RWPE2 (cell line): ENCODE measurements at places on chromosomes 2 and 18.

DNA sequence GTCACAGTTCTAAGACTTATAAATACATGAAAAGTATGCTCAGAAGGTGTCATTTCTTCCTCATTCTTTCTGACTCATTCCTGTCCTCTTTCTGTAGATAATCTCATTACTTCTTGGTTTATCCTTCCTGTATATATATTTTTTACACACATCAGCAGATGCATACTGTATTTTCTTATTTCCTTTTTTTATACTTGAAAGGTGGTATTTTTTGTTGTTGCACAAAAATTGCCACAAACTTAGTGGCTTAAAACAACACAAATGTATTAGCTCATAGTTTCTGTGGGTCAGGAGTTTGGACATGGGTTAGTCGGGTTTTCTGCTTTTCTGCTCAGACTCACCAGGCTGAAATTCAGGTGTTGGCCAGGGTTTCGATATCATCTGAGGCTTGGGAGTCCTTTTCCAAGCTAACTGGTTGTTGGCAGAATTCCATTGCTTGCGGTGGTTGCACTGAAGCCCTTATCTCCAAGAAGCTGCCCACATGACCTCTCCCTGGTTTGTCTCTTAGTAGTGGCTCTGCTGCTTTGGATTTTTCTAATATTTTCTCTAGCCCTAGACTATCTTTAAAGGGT is 162.6 kb downstream of the FMNL2 start:
- DNase-seq: no peak
- H3K36me3 ChIP-seq: no peaks in the 10 kb centered on the region
- H3K27me3 ChIP-seq: no peaks in the 10 kb centered on the region
- H3K4me1 ChIP-seq: peaks cover 18% of the 10 kb centered on the region
- no peak overlapping the region for H3K4me3 ChIP-seq
- H3K27ac ChIP-seq: peak overlapping the region; percentile 26

- no peaks in the 10 kb centered on the region for H3K36me3 ChIP-seq
- H3K27ac ChIP-seq: no peak overlapping the region
- H3K27me3 ChIP-seq: no peaks in the 10 kb centered on the region
- no peaks in the 10 kb centered on the region for H3K4me1 ChIP-seq
- H3K4me3 ChIP-seq: no peak overlapping the region
- DNase-seq: no peak
Measured at GRCh38 chr2:85064927-85065577, 68.1 kb upstream of the TCF7L1 start.

DNA sequence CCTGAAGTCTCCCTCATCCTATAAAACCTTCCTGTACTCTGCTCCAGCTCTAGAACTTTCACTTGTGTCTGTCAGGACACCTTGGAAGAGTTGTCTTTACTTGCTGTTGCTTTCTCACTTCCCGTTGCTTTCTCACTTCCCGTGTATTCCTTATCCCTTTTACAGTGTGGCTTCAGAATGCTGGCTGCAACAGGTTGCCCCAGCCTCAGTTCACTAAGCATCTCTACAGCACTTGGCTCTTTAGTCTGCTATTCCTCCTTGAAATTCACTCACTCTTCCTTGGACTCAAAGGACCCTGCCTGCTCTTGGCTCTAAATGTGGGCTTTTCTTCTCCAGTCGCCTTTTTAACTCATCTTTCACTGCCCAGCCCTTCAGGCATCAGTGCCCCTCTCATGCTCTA is 162.5 kb upstream of the ALPP start:
- H3K27ac ChIP-seq: no peak overlapping the region
- H3K4me3 ChIP-seq: no peak overlapping the region
- no peaks in the 10 kb centered on the region for H3K4me1 ChIP-seq
- no peak for DNase-seq

DNA sequence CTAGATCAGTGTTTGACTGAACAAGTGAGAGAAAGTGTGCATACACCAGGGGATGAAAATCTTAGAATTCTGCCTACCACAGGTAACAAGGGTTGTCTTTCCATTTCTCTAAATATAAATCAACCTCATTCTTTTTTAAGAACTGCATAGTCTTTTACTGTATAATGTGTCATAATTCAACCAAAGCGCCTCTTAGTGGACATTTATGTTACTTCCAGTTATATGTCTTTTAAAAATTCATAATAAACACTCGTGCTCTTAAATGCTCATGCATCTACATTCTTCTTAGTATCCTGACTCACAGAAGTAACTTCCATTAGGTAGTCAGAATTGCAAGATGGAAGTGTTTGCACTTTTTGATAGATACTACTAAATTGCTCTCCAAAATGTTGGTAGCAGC is 76.2 kb downstream of the CHRNA1 start:
- DNase-seq: no peak
- H3K36me3 ChIP-seq: no peaks in the 10 kb centered on the region
- no peaks in the 10 kb centered on the region for H3K27me3 ChIP-seq
- H3K4me1 ChIP-seq: no peaks in the 10 kb centered on the region
- H3K4me3 ChIP-seq: no peak overlapping the region

GRCh38 chr2:70083344-70084156 is 3.7 kb upstream of the PCBP1 start:
- H3K27me3 ChIP-seq: no peaks in the 10 kb centered on the region
- H3K4me1 ChIP-seq: peaks cover 19% of the 10 kb centered on the region
- no peak overlapping the region for H3K4me3 ChIP-seq

DNA sequence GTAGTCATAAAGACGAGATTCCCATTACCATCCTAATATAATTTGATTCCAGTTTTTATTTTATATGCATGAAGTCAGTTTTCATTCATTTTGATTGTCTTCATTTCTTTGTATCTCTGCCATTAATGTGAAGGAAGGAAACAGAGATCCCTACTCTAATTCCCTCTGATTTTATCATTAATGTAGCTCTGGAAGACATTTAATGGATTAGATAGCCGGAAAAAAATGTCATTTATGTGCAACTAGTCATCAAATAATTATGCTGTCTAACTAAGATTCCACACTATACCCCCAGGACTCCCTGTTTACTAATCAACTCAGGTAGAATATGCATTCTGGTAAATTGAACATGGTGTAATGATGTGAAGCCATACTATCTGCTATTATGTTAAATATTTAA is 19.9 kb downstream of the RHBDD1 start:
- no peak for DNase-seq
- H3K27ac ChIP-seq: no peak overlapping the region
- no peaks in the 10 kb centered on the region for H3K4me1 ChIP-seq
- H3K4me3 ChIP-seq: no peak overlapping the region

GRCh38 chr2:48397281-48397680 is 132.7 kb upstream of the STON1 start:
- no peaks in the 10 kb centered on the region for H3K4me1 ChIP-seq
- H3K27me3 ChIP-seq: no peaks in the 10 kb centered on the region
- H3K36me3 ChIP-seq: no peaks in the 10 kb centered on the region
- no peak for DNase-seq
- H3K27ac ChIP-seq: no peak overlapping the region

GRCh38 chr18:39449566-39449965 is 1884.0 kb upstream of the CELF4 start:
- H3K27ac ChIP-seq: no peak overlapping the region
- no peaks in the 10 kb centered on the region for H3K36me3 ChIP-seq
- DNase-seq: no peak
- no peak overlapping the region for H3K4me3 ChIP-seq

- no peaks in the 10 kb centered on the region for H3K27me3 ChIP-seq
- H3K27ac ChIP-seq: no peak overlapping the region
- peaks cover 3% of the 10 kb centered on the region for H3K4me1 ChIP-seq
- no peak for DNase-seq
Measured at GRCh38 chr2:204495381-204495780, 49.9 kb upstream of the PARD3B start.

GRCh38 chr2:83595121-83595690 is 863.9 kb downstream of the SUCLG1 start:
- no peak overlapping the region for H3K4me3 ChIP-seq
- no peaks in the 10 kb centered on the region for H3K27me3 ChIP-seq
- no peak for DNase-seq
- no peak overlapping the region for H3K27ac ChIP-seq

GRCh38 chr2:195575879-195576401 is 81.1 kb upstream of the SLC39A10 start:
- no peaks in the 10 kb centered on the region for H3K27me3 ChIP-seq
- H3K4me1 ChIP-seq: peaks cover 15% of the 10 kb centered on the region
- no peak overlapping the region for H3K4me3 ChIP-seq
- H3K36me3 ChIP-seq: no peaks in the 10 kb centered on the region

- no peak for DNase-seq
- H3K36me3 ChIP-seq: no peaks in the 10 kb centered on the region
- no peaks in the 10 kb centered on the region for H3K4me1 ChIP-seq
Measured at GRCh38 chr18:58449464-58449863, 179.4 kb downstream of the ALPK2 start.

GRCh38 chr2:172095905-172096625 is 6.6 kb downstream of the DLX2 start:
- peak overlapping the region; percentile 94 for H3K27ac ChIP-seq
- no peak for DNase-seq
- H3K36me3 ChIP-seq: no peaks in the 10 kb centered on the region
- peak overlapping the region; percentile 42 for H3K4me3 ChIP-seq
- peaks cover 34% of the 10 kb centered on the region for H3K4me1 ChIP-seq

DNA sequence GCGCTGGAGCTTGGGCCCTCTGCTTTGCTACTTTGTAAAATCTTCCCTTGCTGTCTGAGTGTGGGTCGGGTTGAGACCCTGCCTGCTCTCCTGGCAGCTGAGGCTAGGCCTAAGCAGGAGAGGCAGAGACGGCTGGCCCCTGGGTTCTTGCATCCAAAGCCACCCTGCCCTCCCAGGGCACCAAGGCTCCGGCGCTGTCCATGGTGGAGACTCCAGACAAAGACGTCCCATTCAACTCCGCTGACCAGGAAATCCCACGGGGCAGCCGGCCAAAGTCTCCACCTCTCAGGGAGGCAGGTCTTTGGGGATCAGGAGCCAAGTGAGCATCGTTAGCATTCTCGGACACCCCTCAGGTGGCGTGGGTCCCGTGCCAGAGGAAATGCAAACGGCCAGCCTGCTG is 2.6 kb upstream of the PRLH start:
- H3K27me3 ChIP-seq: no peaks in the 10 kb centered on the region
- peaks cover 6% of the 10 kb centered on the region for H3K4me1 ChIP-seq
- H3K27ac ChIP-seq: no peak overlapping the region
- H3K36me3 ChIP-seq: no peaks in the 10 kb centered on the region

DNA sequence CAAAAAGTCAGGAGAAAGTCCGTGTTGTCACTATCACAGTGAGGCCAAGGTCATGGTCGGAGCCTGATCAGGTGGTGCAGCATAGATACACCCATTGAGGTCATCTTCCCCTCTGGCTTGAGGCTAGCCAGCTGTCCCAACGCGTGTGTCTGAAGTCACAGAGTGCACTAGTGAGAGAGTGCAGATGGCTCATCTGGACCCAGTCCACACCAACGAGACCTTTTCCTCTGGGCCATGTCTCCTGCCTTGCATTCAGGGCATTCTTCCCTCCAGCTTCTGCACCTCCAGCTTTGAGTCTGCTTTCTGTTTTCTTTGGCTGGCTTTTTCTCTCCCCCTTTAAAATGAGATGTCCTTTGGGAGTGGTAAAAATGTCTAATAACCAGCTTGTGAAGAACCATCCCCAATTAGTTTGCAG is 146.9 kb downstream of the TDRD15 start:
- DNase-seq: no peak
- no peak overlapping the region for H3K4me3 ChIP-seq
- H3K27ac ChIP-seq: no peak overlapping the region
- H3K27me3 ChIP-seq: no peaks in the 10 kb centered on the region

GRCh38 chr18:67456711-67457110 is 59.8 kb downstream of the DSEL start:
- DNase-seq: no peak
- H3K4me1 ChIP-seq: no peaks in the 10 kb centered on the region
- H3K36me3 ChIP-seq: no peaks in the 10 kb centered on the region
- H3K27me3 ChIP-seq: no peaks in the 10 kb centered on the region

- H3K27me3 ChIP-seq: no peaks in the 10 kb centered on the region
- H3K4me1 ChIP-seq: peaks cover 16% of the 10 kb centered on the region
- no peaks in the 10 kb centered on the region for H3K36me3 ChIP-seq
- H3K4me3 ChIP-seq: no peak overlapping the region
- no peak for DNase-seq
Measured at GRCh38 chr2:145750612-145751011, 1230.7 kb upstream of the ZEB2 start.

DNA sequence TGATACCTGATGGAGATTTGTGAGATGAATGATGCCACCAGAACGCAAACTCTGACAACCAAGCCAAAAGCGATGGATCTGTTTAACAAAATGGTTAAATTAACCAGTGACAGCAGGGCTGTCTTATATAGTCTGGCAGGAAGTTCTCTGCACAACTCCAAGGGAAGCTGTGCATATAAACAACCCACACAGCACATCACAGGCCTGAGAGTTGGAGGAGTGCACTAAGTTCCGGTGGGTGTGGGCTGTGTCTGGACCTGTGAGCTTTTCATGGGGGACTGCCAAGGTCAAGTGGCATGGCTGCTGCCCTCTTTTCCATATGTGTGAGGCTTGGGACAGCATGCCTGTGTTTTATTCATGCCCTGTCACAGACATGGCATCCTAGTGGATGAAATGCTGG is 414.6 kb upstream of the TRIB2 start:
- no peak overlapping the region for H3K27ac ChIP-seq
- H3K4me3 ChIP-seq: no peak overlapping the region
- DNase-seq: no peak
- H3K27me3 ChIP-seq: no peaks in the 10 kb centered on the region
- H3K36me3 ChIP-seq: no peaks in the 10 kb centered on the region

- no peak for DNase-seq
- no peaks in the 10 kb centered on the region for H3K36me3 ChIP-seq
- H3K4me1 ChIP-seq: no peaks in the 10 kb centered on the region
- no peak overlapping the region for H3K27ac ChIP-seq
Measured at GRCh38 chr18:54086046-54086802, 138.2 kb downstream of the MBD2 start.

- H3K27me3 ChIP-seq: no peaks in the 10 kb centered on the region
- H3K4me3 ChIP-seq: no peak overlapping the region
- H3K36me3 ChIP-seq: no peaks in the 10 kb centered on the region
- peaks cover 13% of the 10 kb centered on the region for H3K4me1 ChIP-seq
- H3K27ac ChIP-seq: peak overlapping the region; percentile 7
Measured at GRCh38 chr2:106053116-106053515, 141.0 kb downstream of the UXS1 start.

GRCh38 chr2:33122726-33123125 is 176.0 kb downstream of the LTBP1 start:
- H3K36me3 ChIP-seq: no peaks in the 10 kb centered on the region
- no peak for DNase-seq
- no peak overlapping the region for H3K4me3 ChIP-seq
- no peak overlapping the region for H3K27ac ChIP-seq

- H3K4me3 ChIP-seq: no peak overlapping the region
- peaks cover 33% of the 10 kb centered on the region for H3K4me1 ChIP-seq
- no peak for DNase-seq
- no peaks in the 10 kb centered on the region for H3K27me3 ChIP-seq
- H3K27ac ChIP-seq: peak overlapping the region; percentile 88
Measured at GRCh38 chr18:70373042-70373519, 84.2 kb downstream of the SOCS6 start.

DNA sequence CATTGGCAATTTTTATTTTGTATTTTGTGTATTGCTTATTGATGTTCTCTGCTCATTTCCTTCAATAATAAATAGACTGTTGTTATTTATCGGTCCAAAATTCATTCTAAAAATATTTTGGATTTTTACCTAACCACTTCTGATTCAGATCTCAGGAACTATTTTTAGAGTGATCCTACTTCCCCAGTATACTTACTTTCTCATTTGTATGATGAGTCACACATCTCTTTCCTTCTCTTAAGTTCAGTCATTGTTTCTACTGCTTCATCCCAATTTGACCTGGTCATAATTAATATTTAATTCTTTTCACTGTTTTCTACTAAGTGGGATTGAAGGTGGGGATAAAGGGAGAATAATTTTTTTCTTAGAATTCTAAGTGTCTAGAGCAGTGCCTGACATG is 75.1 kb downstream of the AGPS start:
- DNase-seq: no peak
- peaks cover 6% of the 10 kb centered on the region for H3K4me1 ChIP-seq
- peaks cover 49% of the 10 kb centered on the region for H3K36me3 ChIP-seq
- H3K4me3 ChIP-seq: no peak overlapping the region
- H3K27ac ChIP-seq: no peak overlapping the region
- H3K27me3 ChIP-seq: no peaks in the 10 kb centered on the region
